BJ (cell line): ENCODE measurements at places on chromosomes 3 and 15. TPM values are rescaled to one million over a fixed set of nuclear protein-coding genes. Genes with fewer than 3 reads are reported as not detected.

The CLDN1 gene
- polyA plus RNA-seq = 1.3 and 1.7 TPM in 2 replicates

The CAND2 gene
- polyA plus RNA-seq = 1.3 and 2.3 TPM in 2 replicates

The KCNMB2 gene
- not detected in 2 replicates for polyA plus RNA-seq

The GHSR gene
- not detected in 2 replicates for polyA plus RNA-seq

The RHCG gene
- not detected in 2 replicates for polyA plus RNA-seq

The NRG4 gene
- not detected in 2 replicates for polyA plus RNA-seq

GRCh38 chr3:99891610-99892285 lies 74.1 kb downstream of the CMSS1 start:
- DNase-seq = no peak

DNA sequence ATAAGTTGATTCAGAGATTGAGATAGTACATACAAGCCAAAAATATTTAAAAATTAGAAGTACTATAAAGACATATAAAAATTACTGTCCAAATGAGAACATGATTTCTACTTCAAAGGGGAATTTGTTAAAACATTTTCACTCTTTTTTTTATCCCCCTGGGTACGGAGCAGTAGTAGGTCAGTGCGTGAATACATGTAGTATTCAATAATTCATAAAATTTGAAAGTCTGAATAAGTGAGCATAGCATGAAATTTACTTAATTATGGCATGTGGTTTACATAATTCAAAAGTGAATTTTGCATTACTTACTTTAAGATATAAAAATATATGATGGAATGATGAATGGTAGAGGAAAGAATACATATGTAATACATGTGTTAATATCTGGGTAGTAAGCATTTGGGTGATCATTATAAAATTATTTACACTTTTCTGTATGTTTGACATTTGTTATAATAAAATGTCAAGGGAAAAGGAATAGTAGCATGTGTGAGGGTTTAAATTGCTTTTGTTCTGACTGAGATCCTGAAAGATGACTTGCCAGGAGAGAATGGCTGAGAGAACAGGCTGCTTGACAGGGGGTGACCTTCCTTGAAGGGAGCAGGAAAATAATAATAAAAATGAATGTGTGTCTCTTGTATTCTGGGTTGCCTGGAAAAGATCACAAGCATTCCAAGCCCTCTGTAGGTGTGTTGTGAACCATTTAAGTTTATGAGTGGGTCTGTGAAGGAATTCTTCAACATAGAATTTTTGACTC lies 1178.8 kb downstream of the ZPLD1 start:
- no peak for DNase-seq

DNA sequence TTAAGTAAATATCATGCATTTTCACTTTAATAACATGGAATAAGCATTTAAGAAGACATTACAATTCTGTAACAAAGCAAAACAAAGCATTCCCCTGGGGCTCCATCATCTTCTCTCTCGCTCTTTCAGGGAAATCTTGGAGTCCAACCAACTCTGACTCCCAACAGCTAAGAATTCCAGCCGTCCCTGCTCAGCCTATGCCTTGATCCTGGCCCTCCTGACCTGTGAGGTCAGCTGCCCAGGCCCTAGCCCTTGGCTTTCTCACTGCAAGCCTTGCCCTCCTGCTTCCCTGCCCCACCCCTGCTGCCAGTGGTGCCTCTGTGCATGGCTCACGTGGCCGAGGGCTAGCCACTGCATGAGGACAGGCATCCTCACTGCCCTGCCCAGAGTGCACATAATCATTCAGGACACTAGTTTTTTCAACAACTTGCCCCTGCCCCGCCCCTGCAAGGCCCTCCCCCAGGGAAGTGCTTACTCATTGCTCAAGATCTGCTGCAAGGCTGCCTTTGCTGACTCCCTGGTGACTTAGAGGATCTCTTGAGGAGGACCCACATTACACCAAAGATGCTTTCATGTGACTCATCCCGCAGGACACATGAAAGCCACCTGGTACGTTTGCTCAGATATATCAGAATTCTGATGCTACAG lies 37.6 kb downstream of the MTMR10 start:
- peak; percentile 73 for DNase-seq

DNA sequence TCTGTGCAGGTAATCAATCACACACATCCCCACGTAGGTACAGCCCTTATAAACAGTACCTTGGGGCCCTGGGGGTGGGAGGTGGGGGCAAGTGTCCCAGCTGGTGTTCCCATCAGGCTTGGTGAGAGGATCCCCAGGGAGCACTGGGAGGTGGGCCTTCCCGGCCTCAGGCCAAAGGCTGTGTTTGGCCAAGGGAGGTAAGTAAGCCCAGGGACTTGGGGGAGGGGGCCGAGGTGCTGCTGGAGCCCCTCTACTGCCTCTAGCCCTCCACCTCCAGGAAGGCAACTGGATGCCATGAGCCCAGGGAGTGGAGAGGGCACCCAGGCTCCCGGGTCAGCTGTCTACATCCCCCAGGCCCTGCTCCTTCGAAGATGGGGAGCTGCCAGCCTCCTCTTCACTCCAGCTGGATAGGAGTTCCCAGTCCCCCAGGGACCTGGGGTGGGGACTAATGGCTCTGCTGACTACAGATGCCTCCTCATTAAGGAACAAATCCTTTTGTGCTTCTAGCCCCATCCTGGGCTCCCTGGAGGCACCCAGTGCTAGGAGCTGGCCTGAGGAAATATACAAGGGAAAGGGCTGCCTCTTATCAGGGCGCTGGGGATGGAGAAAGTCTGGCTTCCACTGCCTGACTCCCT lies 33.1 kb downstream of the RNU5B-1 start:
- DNase-seq = no peak

GRCh38 chr3:40913641-40914040 lies 285.7 kb upstream of the CTNNB1 start:
- no peak for DNase-seq

- no peak for DNase-seq
Observed at GRCh38 chr3:112644453-112644852, 3.5 kb upstream of the CCDC80 start.

DNA sequence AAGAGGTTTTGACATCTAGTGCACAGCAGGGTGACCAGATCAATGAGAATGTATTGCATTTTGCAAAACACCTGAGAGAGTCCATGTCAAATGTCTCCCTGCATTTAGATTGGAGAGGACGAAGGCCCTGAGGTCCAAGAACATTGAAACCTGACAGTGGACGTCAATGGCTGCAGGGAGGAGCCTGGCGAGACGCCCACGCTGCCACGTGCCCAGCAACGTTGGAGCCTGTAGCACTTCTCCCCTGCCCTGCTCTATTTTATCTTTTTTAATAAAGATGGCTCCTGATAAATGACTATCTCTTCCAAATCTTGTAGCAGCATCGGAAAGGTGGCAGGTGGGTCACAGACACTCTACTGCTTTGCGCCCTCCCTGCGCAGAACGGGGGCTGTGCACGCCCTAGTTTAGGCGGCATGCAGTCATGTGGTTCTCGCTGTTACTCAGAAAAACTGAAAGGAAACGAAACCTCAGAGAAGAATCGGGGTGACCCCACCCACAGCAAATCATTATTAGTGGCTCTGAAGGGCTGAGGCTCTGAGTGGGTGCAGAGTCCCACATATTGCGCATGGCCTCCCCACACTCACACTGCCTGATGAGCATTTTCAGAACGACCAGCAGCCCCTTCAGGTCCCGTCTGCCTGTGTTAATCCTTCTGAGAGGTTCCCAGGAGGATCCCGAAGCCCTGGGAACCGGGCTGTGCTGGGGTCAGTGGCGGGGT lies 62.5 kb upstream of the TAMM41 start:
- DNase-seq = no peak

DNA sequence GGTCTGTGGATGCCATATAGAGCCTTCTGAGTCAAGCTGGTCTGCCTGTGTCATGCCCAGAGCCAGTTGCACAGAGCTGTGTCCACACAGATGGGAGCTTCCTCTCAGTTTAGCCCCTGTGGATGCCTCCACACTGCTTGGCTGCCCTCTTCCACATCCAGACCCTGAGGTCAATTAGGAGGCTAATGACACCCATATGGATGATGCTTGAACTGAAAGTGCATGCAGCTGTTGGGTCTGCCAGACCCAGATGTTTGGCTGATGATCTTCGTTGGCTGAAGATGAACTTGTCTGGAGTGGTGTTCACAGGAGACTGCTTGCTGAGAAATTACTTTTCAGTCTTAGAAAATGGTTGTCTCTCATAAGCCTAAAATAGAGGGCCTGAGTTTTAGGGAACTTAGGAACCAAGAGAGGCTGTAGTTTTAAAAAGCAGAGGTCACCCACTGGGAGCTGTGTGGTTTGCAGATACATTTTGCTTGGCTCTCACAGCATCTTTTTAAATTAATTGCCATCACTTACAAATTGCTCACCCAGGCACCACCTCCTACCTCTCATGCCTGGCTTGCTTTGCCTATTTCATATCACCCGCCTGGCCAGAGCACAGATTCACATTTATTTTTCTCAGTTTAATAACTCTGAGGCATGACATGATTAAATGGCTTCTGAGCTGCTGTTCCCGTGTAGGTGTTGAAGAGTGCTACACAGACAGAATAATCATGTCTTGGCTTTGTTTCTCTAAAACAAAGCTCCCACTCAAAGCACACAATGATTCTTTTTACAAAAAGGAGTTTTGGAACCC lies 176.1 kb downstream of the MINAR1 start:
- no peak for DNase-seq

GRCh38 chr3:23650371-23651140 lies 155.2 kb upstream of the UBE2E1 start:
- peak; percentile 59 for DNase-seq
